Hypothalamus (tissue), 51 donors: ENCODE measurements at places on chromosomes 5 and 9.
A peak's percentile ranks its signal among the peaks of the same experiment; 100 is the strongest.

- no peak for DNase-seq
These were observed 19.5 kb downstream of the ERAP1 start for GRCh38 chr5:96788112-96788749.

DNA sequence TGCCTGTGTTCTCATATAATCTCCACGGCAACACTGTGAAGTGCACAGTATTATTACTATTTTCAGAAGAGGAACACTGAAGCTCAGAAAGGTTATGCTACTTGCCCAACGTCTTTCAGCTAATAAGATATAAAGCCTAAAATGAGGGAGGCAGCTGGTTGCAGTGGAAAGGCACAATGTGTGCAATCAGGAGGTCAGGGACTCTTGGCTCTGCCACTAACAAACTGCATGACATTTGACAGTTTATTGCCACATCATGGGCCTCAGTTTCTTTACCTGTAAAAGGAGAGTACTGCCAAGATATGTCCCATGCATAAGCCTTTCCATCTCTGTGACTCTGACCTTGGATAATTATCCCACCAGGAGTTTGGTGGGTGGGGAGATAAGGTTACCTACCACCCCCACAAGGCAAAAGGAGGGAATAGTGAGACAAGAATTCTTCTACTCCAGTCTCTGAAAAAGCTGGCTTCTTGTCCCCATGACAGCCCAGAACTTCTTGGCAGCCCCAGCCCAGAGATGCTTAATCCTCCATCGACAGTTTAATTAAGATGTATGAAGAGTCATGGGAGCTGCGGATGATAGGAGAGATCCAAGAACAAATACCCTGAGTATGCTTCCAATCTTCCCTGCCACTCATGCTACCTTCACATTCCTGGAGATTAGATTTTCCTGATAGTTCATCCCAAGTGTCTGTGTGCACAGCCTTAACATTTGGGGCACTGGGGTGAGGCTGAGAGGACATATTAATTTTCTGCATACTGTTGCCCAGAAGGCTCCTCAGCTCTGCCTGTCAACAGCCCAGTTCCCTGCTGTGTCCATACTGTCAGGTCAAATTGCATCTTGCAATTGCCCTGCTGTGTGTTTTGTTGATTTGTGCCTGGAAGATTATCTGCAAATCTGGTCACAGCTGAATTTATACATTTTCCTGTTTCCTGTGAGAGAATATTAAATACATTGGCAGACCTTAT is 271.2 kb downstream of the FAM114A2 start:
- no peak for DNase-seq

GRCh38 chr5:116365006-116365496 is 209.6 kb downstream of the SEMA6A start:
- no peak for DNase-seq

DNA sequence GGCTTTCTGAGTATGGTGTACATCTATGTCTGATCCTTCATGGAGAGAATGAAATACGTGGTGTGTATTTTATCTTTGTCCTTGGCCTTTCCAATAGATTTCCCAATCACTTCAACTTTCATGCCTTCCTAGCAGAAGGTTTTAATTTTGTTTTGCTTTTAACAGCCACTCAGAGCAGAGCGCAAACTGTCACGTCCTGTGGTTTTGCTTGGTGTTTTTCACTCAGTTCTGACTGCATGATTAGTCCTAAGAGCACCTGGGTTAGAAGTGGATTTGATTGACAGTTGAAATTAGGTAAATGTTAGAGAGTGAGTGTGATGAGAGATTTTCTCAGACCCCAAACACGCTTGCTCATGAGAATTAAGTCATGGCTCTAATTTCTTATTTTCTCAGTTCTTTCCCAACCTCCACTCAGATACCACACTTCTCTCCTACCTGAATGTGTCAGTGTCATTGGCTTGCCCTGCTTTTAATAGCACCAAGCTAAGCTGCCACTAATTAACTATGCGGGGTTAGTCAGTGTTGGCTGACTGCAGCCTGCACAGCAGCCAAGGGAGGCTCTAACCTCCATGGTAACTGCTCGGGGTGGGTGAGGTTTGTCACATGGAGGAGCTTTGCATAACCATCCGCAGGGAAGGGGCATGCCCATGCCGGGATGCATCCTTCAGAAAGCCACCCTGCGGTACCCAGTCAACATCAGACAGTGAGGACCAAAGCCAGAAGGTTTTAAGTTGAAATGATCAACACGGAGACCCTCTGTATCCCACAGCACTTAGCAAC is 173.4 kb downstream of the NR3C1 start:
- DNase-seq: peak; percentile 23

DNA sequence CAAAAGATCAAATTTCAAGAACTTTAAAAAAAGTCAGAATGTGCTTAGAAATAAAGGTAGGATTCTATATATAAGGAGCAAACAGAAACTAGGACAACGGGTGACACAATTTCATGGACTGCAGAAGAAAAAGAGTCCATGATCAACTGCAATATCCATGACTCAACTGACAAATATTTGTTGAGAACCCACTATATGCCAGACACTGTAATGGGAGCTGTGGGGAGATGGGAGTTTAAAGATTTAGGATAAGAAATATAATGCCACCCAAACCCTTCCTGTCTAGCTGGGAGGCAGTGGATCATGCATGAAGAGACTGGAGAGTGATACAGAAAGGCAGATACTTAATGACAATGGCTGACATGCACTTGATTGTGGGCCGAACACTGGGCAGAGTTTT is 27.6 kb upstream of the CCDC112 start:
- DNase-seq: no peak

DNA sequence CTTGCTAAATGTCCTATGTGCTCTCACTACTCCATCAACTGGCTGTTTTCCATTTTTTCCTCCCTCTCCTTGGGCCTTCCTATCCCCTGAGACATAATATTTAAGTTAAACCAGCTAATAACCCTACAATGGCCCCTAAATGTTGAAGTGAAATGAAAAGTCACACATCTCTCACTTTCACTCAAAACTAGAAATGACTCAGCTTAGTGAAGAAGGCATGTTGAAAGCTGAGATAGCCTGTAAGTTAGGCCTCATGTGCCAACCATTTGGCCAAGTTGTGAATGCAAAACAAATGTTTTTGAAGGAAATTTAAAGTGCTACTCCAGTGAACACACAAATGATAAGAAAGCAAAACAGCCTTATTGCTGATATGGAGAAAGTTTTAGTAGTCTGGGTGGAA is 48.8 kb upstream of the CDH10 start:
- DNase-seq: no peak

DNA sequence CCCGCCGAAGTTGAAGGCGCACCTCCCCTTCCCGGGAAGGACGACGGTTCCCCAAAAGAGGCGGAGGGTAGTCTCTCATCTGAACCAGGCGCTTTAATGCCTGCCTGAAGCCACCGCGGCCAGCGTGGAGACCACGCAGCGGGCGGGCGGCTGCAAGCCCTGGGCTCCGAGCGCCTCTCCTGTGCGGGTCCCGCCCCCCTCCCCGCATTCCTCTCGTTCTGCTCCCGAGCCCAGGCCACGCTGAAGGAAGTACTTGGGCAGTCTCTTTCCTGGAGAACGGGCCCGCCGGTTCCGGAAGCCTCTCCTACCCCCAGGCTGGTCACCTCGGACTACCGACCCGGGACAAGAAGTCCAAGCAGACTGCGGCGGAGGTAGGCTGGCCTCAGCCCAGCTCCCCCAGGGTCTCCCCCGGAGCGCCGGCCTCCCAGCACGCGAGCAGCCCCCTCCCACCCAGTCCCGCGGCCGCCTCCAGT is 571 bp downstream of the PPIC start:
- no peak for DNase-seq

GRCh38 chr9:73116031-73116430 is 35.6 kb upstream of the ANXA1 start:
- DNase-seq: no peak

DNA sequence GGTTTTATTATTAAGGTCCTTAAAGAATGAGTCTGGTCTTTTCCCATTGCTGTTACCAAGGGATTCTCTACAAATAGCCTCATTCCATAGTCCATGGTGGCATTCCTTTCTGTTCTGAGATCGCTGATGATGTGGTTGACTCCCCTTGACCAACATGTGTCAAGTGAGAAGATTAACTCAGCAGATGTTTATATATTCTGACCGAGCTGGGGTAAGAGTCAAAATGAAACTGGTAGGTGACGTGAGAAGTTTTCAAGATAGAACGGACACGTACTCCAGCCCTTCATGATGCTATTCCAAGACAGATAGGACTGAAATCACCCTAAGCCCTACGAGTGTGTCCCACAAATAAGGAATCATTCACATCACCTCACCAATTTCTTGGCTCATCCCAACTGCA is 155.5 kb upstream of the WWC1 start:
- DNase-seq: no peak

DNA sequence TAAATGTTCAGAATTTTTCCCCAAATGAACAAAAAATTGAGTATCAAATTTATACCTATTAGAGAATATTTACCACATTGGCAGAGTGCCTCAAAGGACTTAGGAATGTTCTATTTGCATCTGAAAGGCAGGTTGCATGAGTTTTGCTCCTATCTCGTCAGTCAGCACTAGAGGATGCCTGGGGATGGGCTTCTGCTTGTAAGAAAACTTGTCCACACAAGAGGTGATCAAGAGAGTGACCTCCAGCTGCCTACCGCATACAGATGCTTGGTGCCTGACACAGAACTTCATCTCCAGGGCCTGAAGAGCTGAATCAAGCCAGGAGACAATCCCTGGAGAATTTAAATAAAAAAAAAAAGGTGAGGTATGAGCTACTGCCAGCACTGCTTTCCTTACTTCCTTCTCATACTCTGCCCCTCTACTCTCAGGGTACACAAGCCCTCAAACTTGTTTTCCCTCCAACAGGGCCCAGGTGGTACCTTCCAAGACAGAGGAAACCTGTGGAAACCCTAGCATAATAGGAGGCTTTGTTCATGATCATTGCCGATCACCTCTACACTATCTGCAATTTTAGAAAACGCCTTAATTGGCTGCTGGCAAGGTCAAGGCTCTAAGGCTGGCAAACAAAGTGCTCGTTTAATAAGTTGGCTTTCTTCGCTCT is 166.6 kb downstream of the ELAVL2 start:
- DNase-seq: no peak

DNA sequence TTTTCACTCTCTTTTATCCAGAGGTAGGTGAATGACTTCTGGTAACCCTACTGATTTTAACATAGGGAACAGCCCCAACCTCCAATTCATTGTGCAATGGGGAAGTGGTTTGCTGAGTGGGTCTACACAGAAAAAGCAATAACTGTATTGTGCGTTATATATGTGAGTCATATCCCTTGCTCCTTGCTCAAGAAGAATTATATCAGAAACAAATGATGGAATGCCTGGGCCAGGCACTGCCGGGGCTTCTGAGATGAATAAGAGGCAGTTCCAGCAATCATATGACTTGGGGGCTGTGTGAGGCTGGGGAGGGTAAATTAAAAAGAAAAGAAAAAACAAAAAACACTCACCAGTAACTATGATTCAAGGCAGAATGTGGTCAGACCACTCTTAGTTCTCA is 79.2 kb upstream of the ABCA1 start:
- peak; percentile 7 for DNase-seq

DNA sequence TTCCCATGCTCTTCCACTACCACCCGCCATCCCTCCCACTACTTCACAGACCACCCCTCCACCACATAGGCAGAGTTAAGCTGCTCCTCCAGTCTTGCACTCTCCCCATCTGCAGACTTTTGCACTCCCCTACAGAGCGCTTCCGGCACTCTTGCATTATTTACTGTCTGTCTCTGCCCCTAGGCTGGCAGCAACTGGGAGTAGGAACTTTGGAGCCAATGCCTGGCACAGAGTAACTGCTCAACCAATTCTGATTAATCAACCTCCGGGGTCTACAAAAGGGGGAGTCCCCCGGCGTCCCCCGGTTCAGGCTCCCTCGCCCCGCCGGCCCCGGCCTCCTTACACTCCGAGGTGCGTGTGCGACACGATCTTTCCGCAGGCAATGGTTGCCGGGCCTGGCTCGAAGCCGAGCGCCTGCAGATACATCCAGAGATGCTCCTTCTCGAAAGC is 498 bp downstream of the HAUS6 start:
- DNase-seq: no peak

- DNase-seq: no peak
These were observed 17.0 kb downstream of the CAMK2A start for GRCh38 chr5:150272531-150272930.

GRCh38 chr9:90001747-90002146 is 396.9 kb downstream of the GADD45G start:
- no peak for DNase-seq

DNA sequence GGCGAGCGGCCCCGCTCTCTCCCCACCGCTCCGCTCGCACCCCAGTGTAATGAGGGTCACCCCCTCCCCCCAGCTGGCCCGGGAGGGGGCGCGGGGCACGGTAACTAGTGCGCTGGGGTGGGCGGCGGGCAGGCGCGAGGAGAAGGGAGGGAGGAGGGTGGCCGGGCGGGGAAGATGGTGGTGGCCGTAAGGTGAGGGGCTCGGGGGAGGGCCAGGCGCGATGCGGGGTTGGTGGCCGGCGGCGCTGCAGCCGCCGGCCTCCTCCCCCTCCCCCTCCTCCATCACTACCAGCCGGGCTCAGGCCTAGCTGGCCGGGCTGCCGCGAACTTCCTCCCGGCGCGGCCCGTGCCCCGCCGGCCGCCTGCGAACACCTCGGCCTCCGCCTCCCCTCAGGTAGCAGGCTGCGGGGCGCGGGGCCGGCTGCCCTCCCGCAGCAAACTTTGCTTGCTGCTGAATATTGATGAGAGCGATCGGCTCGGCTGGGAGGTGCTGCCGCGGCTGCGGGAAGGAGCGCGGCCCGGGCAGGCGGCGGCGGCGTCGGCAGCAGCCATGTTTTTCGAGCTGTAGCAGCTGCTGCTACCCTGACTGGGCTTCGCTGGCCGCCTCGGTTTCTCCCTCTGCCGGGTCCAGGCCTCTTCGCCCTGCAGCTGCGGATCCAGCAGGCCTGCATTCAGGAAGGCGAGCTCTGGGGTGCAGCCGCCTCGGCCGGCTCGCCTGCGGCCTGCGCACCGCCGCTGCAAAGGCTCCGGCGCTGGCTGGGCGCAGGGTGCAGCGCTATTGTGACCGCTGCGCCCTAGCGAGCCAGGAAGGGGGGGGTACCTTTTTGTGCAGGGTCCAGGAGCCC is 502 bp downstream of the NSD1 start:
- DNase-seq: peak; percentile 70

- no peak for DNase-seq
These were observed 53.2 kb upstream of the SLC25A51 start for GRCh38 chr9:37956904-37957663.

- DNase-seq: no peak
These were observed 323.2 kb upstream of the CCNH start for GRCh38 chr5:87735923-87736322.
